ENCODE measurements at places on chromosomes 1 and 21. TPM values are rescaled to one million over a fixed set of nuclear protein-coding genes. Genes with fewer than 3 reads are reported as not detected.

The CHIA gene
- not detected for total RNA-seq

The TUFT1 gene
- total RNA-seq, result 16.2 TPM

The COL24A1 gene
- 6.9 TPM for total RNA-seq

The PRELP gene
- total RNA-seq, result 12.8 TPM

The SLC6A9 gene
- total RNA-seq, result 35.0 TPM

The HUNK gene
- total RNA-seq, result 10.7 TPM

The ALX3 gene
- total RNA-seq, result 2.5 TPM

The RIPPLY3 gene
- total RNA-seq, result 0.60 TPM

The CD1B gene
- total RNA-seq, result not detected

The UBL4B gene
- total RNA-seq, result 1.3 TPM

The ZNF687 gene
- total RNA-seq, result 46.3 TPM
